Renal cortex interstitium (tissue), 15 donors: ENCODE measurements at places on chromosomes 16 and 17.

DNA sequence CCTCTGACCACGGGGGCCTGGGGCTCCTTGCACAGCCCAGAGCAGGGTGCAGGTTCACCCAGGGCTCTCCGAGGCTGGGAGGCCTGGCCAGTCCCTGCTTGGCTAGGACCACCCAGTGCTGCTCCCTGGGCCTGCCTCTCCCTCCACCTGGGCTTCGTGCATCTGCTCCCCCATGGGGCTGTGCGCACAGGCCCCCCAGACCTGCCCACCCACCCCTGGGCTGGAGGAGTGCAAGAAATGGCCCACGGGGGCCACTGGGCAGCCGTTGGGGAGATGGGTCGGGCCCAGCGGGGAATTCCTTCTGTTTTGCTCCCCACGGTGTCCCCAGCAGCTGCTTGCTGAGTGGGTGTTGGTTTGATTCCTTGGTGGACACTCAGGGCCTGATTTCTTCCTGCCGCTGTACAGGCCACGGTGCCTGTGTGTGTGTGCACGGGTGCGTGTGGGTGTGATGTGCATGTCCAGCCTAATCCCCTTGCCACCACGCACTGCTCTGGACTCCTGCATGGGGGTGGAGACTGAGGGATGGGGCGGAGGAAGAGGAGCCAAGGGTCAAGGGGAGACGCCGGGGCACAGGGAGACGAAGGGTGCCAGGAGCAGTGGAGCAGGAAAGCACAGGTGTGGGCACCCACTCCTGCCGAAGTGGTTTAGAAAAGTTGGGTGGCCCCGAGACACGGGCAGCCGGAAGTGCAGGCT, 8.5 kb downstream of the PRSS27 start:
- no peak for DNase-seq

- DNase-seq: no peak
These were observed 654 bp downstream of the LASP1 start for GRCh38 chr17:38870259-38871165.

DNA sequence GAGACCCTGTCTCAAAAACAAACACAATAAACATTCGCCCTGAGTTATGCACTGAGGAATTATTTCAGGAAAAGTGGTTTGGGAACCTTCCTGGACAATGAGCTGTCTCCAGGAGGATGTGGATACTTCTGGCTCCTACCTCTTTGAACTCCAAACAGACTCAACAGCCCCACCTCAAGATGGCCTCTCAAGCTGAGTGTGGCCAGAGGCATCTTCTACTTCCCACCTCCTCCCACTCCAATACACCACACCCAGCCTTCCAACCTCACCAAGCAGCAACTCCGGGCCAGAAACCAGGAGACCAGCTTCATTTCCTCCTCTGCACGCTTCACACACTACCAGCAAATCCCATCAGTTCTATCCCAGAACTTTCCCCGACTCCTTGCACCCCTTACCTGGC, 11.6 kb downstream of the HBQ1 start:
- no peak for DNase-seq

DNA sequence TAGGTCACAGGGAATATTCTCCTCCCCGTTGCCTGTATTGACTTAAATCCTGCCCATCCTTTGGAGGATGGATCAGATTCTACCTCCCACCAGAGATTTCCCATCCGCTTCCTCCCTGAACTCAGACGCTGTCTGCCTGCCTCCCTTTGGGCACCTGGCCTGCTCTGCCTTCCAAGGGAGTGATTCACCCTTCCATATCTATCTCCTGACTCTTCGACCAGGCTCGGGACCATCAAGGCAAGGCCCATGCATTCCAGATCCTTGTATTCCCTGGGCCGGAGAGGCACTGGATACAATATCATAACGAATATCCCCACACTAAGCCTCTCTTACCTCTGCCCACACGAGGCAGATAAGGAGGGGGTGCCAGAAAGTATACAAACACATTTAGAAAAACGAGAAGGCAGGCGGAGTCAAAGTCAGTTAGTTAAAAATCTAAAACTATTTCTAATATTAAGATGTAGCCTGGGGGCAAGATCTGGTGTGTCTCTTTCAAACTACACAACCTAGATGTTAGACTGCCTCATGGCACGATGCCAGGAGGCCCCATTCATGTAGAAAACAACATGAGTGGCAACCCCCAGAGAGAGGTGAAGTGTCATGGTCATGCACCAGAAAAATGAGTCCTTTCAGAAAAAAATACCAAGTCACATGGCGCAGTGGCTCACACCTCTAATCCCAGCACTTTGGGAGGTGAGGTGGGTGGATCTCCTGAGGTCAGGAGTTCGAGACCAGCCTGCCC, 9.2 kb downstream of the PMP22 start:
- no peak for DNase-seq

- DNase-seq: no peak
These were observed 50.0 kb downstream of the RMI2 start for GRCh38 chr16:11395008-11395948.

DNA sequence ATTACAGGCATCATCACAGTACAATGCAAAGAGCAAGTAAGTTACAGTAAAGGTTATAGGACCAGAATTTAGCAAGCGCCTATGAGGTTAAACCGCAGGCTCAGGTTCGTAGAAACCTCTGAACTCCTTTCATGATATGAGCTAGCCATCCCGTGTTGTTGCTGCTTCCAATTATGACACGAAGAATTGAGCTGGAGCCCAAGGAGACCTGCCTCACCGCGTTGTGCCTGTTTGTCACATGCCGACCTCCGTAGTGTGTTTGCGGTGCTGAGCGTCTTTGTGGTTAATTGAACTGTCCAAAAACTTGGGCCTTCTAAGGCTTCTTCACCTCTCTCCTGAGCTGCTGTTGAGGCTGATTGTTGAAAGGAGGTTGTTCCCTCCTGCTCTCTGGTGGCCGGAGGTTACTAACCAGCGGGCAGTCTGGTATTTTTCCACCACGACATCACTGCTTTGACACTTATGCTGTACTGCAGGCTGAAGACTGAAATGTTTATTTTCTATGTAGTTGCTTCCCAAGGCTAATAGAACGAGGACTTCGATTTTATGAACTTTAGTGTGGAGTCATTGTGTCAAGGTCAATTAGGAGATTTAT, 67.5 kb downstream of the SEC14L1 start:
- DNase-seq: no peak

DNA sequence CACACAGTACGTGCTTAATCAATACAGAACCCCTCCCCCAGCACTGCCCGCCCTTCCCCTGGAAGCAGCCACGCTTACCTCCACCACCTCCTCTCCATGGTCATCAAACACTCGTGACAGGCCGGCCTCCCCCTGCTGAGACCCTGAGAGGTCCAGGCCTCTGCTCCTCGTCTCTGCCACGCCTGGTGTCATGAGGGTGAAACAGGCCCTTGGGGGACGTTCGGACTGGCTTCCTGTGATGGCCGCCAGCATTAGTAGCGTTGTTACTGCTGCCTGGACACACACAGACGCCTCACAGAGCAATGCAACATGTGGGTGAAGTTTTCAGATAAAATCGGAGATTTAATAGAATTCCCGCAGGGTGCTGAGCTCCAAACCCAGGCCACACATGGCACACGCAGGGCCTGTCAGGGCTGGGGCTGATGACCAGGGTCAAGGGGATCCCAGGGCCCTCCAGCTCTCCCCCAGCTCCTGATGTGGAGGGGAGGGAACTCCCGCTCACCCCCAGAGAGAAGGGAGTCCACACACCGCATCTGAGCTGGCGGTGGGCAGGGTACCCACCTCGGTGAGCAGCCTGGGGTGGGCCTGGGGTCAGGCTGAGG, 15.9 kb upstream of the SLC38A10 start:
- no peak for DNase-seq

GRCh38 chr16:51577621-51578303, 426.7 kb upstream of the SALL1 start:
- peak; percentile 69 for DNase-seq

DNA sequence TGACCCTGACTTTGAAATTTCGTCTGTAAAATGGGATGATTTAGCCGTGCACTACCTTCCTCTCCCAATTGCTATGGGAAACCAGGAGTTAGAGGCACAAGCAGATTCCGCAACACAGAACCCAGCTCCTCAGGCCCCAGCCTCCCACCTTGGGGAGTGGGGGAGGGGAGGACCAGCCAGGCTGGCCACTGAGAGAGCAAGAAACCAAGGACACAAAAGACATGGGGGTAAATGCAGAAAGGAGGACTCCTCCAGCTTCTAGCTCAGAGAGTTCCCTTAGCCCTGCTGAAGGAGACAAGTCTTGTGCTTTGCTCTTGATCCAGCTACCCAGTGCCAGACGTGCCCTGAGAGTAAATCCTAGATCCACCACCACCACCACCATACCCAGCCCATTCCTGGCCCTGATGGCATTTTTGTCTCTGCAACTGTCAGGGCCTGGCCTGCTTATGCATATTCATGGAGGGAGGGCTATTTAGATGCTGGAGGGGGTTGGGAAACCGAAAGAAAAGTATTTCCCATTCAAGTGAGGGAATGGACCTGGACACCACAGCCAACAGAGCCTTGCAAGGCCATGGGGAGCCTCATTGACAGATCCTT, 25.9 kb downstream of the PITPNM3 start:
- no peak for DNase-seq

- no peak for DNase-seq
These were observed 119.7 kb upstream of the MYOCD start for GRCh38 chr17:12545877-12546513.

GRCh38 chr16:50889746-50890145, 147.9 kb downstream of the CYLD start:
- DNase-seq: no peak

DNA sequence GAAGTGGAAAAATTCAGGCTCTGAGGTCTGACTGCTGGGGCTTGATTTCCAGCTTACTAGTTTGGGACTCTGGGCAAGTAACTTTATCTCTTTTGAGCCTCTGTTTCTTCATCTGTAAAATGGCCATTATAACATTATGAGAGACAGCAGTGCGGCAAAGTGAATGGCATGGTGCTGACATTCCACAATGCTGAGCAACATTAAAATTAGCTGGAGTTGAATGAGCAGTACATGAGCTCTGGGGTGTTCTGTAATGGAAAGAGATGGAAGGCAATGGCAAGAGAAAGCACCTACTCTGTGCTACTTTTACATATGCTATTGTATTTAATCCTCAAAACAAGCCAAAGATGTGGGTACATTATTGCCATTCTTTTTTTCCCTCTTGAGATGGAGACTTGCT, 535.7 kb upstream of the CDH11 start:
- DNase-seq: no peak

DNA sequence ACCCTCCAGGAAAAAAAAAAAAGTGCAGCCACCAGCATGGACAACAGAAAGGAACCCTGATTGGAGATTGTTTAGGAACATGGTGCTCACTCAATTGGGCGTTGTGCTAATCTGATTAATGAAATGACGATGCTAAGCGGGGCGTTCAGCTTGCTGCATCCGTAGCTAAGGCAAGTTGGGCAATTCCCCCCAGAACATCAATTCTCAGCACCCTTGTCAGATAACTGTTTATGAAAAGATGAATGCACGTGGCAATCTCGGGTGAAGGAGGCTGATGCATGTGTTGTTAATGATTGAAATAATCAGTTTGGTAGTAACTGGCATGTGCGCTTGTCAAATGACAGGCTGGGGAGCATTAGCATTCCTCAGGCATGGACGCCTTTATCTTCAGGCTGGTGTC, 57.0 kb downstream of the HS3ST3A1 start:
- no peak for DNase-seq

DNA sequence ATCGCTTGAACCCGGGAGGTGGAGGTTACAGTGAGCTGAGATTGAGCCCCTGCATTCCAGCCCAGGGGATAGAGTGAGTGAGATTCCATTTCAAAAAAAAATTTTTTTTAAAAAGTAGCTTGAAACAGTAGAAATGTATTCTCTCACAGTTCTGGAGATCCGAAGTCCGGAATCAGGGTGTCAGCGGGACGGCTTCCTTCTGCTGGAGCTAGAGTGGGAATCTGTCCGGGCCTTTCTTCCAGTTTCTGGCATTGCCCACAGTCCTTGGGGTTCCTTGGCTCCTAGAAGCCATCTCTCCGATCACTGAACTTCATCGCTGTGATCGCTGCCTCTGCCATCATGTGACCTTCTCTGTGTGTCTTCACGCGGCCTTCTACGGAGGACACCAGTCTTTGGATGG, 181.2 kb upstream of the CIBAR2 start:
- no peak for DNase-seq

DNA sequence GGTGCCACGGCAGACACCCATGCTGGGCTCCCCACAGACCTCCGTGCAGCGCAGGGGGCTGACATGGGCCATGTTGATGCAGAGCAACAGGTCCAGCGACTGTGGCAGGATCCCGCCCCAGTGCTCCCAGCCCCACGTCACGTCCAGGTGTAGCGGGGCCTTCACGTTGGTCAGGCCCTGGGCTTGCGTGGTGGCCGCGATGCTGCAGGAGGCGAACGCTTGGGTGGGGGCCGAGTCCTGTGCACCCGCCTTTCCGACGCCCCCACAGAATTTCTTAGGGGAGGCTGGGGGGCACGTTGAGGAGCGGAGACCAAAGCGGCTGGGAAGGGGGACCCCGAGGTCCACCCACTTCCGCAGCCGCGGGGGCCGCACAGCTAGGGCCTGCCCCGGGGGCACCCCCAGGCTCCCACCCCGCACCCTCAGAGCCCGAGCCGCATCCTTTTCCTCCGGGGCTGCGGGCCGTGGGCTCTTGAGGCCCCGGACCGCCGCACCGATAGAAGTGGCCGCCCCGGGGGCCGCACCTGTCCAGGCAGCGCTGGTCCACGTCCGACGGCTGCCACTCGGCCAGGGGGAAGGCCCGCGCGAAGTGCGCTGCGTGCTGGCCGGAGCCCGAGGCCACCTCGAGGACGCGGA, 416 bp downstream of the METTL26 start:
- DNase-seq: no peak

DNA sequence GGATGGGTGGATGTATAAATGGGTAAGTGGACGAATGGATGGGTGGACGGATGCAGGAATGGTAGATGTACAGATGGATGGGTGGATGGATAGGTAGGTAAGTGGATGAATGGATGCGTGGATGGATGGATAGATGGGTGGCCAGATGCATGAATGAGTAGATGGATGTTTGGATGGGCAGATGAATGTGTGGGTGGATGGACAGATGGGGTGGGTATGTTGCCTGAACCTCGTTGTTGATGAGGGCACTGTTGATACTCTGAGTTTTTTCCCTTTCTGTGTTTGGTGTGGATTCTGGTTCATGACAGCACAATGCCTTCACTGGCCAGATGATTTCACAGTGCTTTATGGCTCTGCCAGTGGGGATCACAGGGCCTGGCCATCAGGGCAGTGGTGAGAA, 208.3 kb downstream of the NPIPB11 start:
- no peak for DNase-seq

DNA sequence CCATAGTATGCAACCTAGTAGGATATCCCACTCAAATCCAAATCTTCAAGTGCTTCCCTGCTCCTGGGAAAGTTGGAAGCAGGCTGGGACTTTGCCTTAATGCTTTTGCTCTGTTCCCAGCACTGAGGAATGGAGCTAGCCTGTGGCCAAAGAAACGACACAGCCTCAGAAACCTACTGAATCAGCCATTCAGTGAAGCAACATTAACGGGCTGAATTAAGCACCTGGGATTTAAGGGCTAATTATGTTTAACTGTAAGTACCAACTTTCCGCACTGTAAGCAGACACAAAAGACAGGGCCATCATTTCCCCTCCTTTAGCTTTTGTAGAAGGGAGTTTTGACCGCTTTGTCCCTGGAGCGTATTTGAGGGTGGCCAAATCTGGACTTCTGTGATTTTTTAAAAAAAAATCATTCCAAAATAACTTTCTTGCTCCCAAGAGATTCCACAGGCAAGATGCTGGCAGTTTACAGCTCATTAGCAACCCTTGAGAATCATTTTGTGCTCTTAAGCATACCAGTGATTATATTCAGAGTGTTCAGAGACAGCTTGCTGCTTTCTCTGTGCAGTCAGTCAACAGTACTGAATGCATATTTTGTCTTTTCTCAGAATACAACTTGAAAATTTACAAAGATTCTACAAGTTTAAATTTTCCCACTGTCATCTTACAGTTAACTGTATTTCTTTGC, 17.6 kb upstream of the NOL11 start:
- no peak for DNase-seq
